Upper lobe of right lung (tissue), 1 donor: ENCODE measurements at places on chromosomes 3 and 15.

- no peak for DNase-seq
These were observed 708.4 kb upstream of the CBLB start for GRCh38 chr3:106577241-106577640.

- DNase-seq, result no peak
These were observed 278.9 kb downstream of the MEX3B start for GRCh38 chr15:81766829-81767475.

- no peak for DNase-seq
These were observed 695.4 kb downstream of the FHIT start for GRCh38 chr3:60555686-60556354.

GRCh38 chr3:151395806-151396205, 11.3 kb upstream of the P2RY12 start:
- DNase-seq, result no peak

- no peak for DNase-seq
These were observed 164.8 kb downstream of the SYNPR start for GRCh38 chr3:63442918-63443317.

DNA sequence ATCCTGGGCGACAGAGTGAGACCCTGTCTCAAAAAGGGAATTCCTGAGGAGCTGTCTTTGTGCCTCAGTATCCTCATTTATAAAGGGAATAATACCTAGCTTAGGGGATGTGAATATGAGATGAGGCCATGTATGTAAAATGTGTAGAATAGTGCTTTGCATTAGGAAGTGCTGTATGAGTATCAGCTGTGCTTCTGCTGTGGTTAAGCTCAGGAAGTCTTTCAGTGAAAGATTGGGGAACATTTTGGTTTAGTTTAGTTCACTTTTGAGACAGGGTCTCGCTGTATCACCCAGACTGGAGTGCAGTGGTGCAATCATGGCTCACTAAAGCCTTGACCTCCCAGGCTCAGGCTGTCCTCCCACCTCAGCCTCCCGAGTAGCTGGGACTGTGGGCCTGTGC, 10.6 kb downstream of the THUMPD3 start:
- DNase-seq, result no peak

DNA sequence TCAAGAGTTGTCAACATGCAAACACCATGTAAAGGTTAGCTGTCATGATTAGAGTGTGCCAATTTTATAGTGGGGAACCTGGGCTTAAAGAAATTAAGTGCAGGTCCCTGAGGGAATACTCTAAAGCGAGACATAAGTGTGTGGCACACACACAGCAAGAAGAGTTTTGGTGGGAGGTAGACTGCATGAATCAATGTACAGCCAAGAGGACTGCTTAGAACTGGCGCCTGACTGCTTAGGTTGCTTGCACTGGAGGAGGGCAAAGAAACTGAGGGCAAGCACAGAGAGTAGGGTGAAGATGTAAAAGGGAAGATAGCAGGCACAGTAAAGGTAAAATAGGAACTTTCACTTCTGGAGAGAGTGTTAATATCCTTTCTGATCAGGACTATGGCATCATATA, 184.9 kb downstream of the SOX2 start:
- DNase-seq, result no peak

DNA sequence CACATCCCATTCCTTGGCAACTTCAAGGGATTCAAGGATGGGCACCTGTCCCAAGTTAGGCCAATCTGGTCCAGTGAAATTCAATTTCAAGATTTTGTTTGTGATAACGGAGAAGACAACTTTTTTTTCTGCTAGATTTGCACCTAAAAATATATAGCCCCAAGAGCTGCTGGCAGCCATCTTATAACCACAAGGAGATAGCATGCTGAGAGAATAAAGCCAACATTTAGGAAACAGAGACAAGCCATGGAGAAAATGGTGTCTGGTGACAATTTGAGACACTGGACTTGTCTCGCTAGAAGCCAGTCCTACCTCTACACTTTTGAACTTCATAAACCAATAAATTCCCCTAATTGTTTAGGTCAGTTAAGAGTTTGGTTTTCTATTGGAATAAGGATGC, 5.4 kb downstream of the PARL start:
- no peak for DNase-seq

- no peak for DNase-seq
These were observed 297.2 kb upstream of the C2CD4B start for GRCh38 chr15:62462268-62462667.

GRCh38 chr3:184696697-184697096, 15.2 kb downstream of the MAGEF1 start:
- no peak for DNase-seq

DNA sequence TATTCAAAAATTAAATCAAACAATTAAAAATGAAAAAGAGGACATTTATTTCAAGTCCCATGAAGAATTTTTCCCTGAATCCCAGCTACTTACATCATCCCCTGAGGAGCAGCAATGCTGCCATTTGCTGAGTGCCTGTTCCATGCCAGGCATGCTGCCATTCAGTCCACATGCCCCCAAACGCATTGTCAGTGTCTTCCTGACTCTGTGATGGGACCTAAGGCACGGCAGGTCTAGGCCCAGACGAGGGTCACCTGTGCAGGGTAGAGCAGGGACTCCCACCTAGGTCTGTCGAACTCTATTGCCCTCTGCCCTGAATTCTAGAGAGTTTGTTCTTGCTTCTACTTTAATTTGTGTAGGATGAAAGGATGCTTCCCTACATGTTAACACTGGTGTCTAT, 7.0 kb downstream of the PSTPIP1 start:
- DNase-seq, result no peak

DNA sequence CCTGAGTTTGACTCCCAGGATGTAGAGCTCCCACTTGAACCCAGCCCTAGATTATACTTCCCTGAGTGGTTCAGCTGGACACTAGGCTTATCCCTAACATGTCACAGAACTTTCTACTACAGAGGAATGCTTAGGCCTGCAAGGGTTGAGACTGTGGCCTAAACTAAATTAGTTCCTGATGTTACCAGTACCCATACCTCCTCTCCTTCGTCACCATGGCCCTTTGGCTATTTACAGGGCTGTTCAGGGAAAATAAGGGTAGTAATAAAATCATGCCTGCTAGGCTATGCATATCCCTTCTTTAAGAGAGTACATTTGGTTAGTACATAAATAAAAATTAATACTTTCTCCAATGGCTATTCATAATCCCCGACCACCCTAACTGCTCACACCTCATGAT, 356.4 kb upstream of the RASGRP1 start:
- DNase-seq, result no peak

GRCh38 chr3:121740896-121741295, 8.6 kb downstream of the GOLGB1 start:
- DNase-seq, result no peak

- DNase-seq, result peak; percentile 60
These were observed 66.7 kb upstream of the GATA2 start for GRCh38 chr3:128559486-128560225.

- no peak for DNase-seq
These were observed 18.6 kb upstream of the SECISBP2L start for GRCh38 chr15:49064884-49065283.

DNA sequence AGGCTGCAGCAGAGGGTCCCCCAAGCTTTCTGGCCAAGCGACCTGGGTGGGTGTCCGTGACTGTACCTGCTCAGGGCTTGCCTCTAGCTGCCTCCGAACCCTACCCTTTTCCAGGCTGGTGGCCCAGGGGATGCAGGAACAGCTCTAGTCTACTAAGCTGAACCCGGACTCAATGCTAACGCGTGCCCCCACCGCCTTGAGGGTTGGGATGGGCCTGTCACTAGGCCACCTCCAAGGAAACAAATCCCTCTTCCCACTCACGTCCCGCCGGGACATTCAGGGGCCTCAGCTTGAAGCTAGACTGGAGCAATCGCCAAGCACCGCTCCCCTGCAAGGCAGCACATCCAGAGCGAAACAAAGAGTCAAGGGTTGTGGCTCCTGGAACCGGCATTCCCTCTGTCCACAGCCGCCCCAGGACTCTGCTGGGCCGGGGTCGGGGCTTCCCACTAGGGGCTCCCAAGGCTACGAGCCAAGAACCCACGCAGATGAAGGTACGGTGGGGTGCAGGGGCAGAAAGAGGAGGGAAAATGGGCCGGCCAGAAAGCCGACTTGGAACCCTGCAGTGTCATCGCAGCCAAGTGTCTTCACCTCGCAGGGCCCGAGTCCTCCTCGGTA, 2.9 kb downstream of the FBXL22 start:
- DNase-seq, result no peak

GRCh38 chr3:126051741-126052140, 32.2 kb downstream of the SLC41A3 start:
- no peak for DNase-seq

DNA sequence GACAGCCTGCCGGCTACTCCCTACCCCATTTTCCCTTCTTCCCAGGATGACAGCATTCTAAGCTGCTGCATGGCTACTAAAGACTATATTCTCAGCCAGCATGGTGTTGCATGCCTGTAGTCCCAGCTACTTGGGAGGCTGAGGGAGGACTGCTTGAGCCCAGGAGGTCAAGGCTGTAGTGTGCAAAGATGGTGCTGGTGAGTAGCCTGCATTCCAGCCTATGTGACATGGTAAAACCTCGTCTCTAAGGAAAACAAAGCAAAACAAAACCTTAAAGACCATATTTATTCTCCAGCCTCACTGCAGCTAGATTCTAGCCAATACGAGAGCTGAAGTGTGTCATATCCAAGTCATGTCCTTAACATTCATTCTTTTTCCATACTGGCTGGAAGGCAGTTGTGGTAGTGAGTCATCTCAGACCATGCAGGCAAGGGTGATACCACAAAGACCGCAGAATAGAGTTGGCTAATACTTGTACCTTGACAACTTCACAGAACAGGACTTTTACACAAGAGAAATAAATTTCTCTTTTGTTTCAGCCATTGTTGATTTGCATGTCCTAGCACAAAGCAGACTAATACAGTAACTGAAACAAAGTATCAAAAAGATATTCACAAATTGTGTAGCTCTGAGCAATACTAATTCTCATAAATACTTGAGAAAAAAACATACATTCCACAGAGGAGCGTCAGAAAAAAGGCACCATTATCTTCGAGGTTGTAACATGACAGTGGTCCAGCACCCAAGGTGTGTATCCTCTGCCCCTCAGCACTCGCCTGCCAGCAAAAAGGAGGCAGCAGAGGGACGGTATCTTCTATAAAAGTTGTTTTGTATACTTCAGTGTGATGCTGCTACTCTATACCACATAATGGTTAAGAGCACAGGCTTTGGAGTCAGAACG, 14.8 kb downstream of the PBRM1 start:
- no peak for DNase-seq

DNA sequence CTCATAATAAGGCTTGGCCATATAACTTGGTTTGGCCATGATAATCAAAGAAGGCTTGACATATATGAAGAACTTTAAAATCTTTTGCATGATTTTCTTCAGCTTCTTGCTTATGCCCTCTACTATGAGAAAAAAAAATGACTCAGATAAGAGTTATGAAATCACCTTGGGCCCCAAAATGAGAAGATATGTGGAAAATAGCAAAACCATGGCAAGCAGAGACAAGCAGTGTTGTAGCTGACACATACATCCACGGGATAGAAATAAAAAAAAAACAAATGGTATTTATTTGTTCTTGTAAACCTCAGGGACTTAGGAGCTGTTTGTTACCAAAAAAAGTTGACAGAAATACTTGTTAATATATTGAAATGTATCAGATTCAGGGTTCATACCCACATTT, 614.8 kb upstream of the BCHE start:
- DNase-seq, result no peak

DNA sequence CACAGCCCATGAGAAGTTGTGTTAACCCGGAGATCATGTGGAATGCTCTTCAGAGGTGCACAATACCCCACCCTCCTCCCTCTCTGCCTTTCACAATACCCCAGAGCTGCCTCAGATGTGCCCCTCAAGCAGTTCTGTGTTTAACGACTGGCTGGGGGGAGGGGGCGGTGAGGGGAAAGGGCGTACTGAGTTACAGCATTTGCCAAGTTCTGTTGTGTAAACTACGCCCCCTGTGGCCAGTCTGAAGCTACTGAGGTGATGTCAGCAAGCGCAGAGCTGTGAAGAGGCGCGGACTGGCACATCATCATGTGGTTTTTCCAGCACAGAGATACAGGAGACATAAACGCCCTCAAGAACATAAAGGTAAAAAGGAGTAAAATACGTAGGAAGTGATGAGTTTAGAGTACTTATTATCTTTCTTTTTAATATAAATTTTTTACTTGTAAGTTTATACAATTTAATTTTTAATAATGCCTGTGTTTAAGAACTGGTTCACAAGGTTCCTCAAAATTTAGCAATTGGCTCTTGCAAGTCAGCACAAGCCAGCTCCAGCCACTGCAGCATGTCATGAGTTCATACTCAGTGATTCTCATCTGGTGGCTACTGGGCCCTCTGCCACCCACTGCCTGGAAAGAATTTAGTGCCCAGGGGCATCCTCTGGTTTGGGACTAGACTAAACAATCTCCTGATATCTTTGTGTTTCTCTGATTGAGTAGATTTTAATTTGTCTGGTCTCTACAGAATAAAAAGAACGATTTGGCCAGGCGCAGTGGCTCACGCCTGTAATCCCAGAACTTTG, 1.7 kb downstream of the EPB42 start:
- no peak for DNase-seq

DNA sequence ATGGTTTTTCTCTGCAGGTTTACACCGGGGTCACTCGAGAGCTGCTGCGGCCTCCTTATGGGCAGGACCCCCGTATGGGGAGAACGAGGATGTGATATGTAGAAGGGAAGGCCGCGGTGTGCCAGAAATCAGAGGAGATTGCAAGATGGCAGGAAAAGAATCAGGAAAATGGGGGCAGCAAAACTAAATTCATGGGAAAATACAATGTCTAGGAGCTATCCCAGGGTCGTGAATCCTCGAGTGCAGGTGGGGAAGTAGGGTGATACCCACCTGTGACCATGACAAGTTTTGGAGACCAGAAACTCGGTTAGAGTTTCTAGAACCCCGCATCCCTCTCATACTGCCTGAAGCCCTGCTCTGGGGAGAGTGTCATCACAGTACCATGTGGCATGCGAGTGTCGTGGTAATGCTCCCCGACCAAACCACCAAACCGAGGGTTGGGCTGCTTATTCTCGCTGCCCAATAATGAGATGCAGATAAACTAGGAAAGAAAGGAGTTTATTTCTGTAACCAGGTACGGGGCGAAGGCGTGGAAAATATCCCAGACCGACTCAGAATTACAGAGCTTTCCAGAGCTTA, 781 bp downstream of the TRNT1 start:
- no peak for DNase-seq

DNA sequence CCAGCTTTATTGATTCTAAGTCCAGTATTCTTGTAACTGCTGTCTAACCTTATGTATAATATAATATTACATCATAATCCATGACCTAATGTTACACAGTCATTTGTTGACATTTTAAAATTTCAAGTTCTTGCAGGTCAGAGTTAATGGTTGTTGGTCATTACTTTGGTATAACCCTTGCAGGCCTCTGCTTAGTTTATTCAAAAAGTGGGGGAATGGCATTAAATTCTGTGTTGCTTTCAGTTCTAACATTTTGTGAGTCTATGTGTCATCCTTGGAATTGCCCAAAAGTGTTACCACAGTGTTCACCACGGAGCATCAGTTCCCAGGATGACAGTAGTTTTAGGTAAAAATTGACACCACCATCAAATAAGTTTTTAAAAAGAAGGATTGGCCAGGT, 174.8 kb upstream of the BCL6 start:
- DNase-seq, result no peak

- no peak for DNase-seq
These were observed 41.5 kb upstream of the MFGE8 start for GRCh38 chr15:88954431-88955277.
